ENCODE measurements at places on chromosomes 6 and 20.

- DNase-seq: no peak
These were observed 30.3 kb downstream of the TBPL1 start for GRCh38 chr6:133983099-133983939.

DNA sequence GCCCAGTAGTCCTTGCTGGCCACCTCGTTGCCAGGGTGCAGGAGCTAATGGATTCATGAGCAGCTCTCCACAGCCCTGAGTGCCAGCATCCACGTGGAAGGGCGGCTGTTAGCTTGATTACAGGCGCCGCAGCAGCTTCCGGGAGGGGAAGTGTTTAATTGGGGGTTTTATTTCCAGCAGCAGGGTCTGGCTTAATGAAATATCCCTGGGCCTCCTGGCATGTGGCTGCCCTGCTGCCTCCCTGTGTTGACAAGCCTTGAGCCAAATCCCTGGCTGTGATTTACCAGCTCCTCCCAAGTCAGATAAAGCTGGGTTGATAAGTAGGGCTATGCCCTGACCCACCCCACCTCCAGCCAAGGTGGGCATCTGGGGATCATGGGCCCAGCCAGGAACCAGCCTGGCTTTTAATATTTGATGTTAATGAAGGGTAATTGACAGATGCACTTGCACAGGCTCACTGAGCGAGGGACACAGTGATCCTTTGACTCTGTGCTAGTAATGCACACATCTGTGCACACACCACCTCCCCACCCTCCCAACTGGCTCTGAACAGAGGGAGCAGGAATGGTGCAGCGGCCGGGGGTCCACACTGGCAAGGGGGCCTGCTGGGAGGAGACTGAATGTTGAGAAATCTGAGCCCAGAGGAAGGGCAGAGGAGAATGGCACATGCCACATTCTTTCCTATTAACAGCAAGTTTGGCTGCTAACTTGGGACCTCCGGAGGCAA lies 13.6 kb downstream of the GLP1R start:
- no peak for DNase-seq

GRCh38 chr6:113699239-113699638 lies 157.9 kb upstream of the MARCKS start:
- DNase-seq: no peak

DNA sequence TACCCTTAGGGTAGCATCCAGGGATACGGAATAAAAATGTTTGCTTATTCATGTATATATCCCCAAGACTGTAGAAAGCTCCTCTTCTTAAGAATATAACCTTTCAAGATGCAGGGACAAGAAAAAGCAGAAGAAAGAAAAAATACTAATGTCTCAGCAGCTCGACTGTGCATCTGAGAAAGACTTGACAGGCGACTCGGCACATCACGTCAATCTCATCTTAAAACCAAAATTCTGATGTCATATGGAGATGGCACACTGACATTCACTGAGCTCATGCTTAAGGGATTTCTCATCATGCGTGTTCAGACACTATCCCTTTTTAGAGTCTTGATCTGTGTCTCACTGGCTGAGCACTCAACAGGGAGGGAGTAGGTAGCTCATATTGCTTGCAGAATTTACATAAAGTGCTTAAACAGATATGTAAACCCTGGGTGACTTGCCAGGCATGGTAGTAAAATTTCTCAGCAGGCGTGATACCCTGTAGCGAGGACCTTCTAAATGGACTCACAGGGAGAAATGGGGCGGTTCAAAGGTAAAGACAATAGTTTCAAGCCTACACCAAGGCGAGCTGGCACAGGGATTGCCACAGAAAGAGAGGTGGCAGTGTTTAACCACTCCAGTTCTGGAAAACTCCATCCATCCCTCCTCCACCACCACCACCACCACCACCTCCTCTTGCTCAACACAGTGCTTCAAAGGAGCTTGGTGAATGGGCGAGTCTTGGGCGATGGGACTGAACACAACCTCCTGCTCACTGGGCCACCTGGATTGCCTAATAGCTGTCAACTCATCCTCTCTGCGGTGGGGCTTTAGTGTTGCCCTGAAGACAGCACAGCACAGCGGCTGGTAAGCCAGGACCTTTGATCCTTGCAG lies 330.5 kb downstream of the TFAP2A start:
- no peak for DNase-seq

DNA sequence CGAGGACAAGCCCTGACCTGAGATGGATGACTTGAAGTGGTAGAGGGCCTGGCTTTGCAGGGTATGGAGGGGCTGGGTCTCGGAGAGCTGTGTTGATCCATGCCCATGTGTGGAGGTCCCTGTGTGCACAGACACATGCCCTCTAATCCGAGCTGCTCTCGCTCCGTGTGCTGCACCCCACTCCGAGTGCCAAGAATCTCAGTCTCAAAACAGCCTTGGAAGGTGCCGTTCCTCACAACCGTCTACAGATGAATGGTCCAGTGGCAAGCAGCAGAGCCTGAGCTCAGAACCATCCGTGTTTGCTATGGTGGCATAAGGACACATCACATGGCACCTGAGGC lies 92.4 kb downstream of the RAMACL start:
- DNase-seq: no peak

DNA sequence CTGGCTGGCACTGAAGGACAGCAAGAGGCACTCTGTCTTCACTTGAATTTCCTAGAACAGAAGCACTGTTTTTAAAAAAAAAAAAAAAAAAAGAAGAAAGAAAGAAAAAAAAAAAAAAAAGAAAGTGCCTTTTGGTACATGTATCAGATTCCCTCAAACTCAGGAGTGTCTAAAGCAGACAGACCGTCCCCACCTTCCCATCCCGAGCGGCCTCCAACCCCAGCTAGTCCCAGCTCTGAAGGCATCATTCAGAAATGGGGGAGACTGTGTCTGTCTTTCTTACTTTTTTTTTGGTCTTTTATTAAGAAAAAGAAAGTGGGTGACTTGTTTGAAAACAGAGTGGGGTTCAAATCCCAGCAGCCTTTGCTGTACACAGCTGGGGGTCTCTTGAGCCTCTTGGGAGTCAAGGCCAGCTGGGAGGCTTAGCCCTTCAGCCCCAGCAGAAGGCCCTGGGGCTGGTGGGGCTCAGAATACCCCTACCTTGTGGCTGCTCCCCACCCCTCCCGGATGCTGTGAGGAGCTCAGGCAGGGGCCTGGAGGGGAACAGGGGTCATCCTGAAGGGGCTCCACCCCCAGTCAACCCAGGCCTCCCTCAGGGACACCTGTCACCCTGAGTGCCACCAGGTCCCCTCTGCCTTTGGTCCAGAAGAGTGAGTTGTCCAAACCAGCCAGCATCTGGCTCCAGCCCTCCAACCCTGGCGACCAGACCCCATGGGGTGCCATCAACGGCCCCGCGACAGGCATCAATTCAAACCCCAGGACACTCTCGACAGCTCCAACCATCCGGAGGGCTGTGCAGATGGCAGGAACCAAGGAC lies 128.3 kb downstream of the TAF4 start:
- DNase-seq: no peak

DNA sequence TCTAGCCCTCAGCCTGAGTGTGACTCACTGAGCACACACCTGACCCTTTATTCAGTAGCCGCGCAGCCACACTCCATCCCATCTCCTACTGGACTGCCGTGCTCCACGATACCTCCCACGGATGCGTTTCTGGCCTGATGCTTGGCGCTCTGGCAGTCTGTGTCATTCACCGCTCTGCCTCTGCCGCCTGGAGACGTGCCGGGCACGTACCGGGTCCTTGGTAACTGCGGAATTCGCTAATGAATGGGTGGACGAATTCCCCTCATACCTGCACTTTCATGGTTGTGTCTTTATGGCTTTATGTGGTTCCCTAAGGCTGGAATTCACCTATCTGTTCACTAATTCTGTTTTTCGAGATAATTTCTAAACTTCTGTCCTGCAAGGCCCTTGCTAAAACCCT lies 405.7 kb downstream of the QKI start:
- DNase-seq: no peak

DNA sequence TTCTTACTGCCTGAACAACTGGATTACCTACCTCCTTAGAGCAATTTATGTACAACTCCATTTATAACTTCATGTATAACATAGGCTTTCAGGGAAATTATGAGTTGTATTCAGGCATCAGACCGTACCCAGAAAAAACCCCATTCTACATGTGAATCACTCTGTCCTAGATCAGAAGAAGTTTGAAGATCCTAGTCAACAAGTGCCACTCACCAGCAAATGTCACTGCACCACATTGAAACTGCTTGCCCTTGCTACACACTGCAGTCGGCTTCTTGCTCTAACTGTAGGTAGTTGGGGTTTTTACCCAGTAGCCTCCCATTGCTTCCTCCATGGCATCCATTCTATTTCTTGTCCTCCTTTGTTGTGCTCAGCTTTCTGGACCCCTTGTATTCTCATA lies 132.4 kb downstream of the DNAH8 start:
- DNase-seq: no peak

DNA sequence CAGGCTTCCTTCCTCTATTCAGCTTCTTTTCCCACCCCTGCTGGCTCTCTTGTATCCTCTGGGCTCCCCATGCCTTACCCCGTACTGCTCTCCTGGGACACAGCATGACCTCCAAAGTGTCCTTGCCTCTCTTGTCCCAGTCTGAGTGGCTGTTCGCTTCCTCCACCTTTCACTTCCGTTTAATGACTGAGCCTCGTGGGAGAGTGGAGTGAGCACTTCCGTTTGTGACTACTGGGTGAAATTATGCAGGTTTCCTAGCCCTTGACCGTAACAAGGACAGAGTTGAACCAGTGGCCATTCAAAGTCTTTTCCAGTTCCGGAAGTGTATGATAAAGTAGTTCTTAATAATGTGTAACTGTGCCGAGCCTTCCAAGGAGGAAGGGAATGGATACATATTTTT lies 109.2 kb downstream of the ARID1B start:
- DNase-seq: no peak

DNA sequence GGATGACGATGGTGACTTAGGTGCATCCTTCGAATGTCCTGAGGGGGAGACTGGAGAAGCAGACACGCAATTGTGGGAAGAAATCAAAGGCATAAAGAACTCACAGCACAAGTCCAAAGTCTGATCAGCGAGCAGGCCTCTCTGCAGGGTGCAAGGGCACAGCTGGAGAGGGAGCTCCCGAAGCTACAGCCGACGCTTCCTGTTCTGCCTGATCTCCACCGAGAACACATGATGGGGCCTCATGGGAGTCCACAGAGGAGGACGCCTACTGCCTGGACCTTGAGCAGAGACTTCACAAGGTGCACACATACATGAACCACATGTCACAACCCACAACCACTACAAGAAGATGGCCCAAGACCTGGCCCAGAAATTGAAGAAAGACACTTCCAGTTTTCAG lies 51.4 kb downstream of the RIN2 start:
- DNase-seq: no peak

DNA sequence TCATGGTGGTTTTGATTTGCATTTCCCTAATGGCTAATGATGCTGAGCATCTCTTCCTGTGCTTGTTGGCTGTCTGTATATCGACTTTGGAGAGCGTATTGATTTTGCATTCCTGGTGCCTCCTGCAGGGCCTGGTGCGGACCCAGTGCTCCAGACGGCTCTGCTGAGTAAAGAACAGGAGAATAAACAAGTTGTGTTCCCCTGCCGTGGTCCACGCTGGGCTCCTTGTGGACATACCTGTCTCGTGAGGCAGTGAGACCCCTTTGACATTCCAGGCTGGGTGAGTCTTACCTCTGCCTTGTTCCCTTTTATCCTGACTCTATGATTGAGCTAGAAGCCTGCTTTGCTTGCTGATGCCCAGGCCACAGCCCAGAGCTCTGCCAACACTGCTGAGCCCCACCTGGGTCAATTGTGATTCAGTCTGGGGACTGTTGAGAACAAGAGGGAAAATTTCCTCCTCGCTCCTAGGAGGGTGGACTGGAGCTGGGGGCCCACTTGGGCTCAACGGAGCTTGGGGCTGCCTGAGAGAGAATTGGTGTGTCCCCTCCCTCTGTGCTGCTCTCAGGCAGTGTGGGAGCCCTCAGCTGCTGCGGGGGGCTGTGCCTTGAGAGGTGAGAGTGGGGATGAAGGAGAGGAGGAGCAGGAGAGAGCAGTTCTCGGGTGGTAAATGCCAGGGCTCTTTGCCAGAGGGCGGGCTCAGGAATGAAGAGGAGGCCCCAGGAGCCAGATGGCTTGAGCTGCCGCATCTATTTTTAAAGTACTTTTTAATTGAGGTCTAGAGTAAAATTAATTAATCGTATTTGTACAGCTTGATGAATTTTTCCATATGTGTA lies 43.7 kb upstream of the PMEPA1 start:
- DNase-seq: no peak

GRCh38 chr6:13593103-13593502 lies 18.7 kb downstream of the SIRT5 start:
- DNase-seq: no peak

GRCh38 chr6:157135691-157136090 lies 187.6 kb downstream of the TMEM242 start:
- DNase-seq: peak; percentile 17

DNA sequence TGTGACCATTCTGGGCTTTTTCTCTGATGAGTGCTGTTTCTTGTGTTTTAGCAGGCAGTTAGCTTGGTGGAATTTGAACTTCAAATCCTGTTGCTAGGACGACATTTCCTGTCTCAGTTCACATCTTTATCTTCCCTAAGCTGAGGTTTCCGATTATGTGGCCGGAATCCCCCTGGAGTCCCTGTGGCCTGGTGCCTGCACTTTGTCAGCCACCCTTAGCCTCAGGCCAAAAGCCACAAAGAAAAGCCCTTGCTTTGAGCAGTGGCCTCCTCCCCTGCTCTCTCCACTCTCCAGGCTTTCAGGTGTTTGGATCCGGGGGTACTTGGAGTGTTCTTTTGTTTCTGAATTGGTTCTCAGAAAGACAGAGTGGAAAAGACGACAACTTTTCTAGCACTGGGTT lies 59.9 kb upstream of the PMEPA1 start:
- DNase-seq: no peak

- no peak for DNase-seq
These were observed 632.2 kb downstream of the HACE1 start for GRCh38 chr6:104227508-104227907.

GRCh38 chr6:47478233-47479139 lies 897 bp downstream of the CD2AP start:
- DNase-seq: peak; percentile 55

GRCh38 chr20:20410678-20411077 lies 42.8 kb downstream of the INSM1 start:
- DNase-seq: no peak

GRCh38 chr6:125310994-125311649 lies 9.4 kb upstream of the HDDC2 start:
- peak; percentile 88 for DNase-seq

- DNase-seq: no peak
These were observed 125.1 kb upstream of the COL21A1 start for GRCh38 chr6:56372406-56372995.

DNA sequence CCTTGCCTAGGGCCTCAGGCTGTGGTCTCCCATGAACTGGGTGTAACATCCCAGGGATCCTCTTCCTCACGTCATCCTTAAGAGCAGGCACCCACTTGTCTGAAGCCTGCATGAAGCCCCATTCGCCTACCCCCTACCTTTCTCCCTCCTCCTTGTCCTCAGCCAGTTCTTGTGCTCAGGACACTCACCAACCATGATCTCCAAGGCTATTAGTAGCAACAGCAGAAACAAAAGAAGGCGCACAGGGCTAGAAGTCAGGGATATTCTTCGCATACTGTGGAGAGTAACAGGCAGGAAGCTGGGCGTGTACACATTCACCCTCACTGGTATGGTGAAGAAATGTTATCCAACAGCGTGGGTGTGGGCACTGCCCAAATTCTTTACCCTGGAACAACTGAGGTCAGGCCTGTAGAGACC lies 7.3 kb downstream of the RAET1E start:
- peak; percentile 42 for DNase-seq

All from adipocyte (in vitro differentiated cells).